T-helper 1 cell (primary cell): ENCODE measurements at places on chromosomes 5 and 9.

DNA sequence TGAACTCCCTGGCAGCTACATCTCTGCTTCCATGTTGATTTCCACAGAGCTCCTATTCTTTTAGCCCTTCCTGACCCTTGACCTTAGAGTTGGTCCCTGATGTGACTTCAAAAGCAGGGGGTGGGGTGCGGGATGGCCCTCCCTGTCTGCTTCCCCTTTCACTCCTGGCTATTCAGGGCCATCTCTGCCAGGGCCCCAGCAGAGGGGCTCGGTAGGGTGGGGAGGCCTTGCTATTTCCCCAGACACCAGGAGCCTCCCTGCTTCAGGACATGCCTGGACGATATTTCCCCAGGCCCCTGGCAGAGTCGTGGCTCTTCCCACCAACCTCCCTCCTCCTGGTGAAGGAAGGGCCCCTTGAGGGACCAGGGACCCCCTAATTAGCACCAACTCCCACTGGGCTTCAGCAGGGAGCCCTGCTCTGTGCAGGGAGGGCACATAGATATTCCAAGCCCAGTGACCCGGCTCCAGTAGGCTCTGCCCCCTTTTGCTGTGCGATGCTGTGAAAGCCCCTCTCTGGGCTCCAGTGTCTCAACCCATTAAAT is 17.3 kb downstream of the CORO2A start:
- DNase-seq, result no peak

DNA sequence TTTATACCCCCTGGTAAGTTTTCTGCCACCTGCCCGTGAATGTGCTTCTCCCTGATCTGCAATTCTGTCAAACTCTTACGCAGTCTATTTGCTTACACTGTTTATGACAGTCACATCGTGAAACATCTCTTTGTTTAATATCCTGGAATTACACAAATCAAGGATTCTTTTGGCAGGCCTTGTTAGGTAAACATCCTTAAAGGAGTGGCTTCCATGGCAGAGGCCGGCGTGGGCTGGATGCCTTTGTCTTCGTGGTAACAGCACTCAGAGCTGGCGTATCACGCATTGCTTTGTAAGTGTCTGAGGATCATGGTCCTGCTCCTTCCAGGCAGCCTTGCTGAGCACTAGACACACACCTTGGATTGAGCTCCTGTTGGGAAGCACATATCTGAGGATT is 145.7 kb downstream of the IRX1 start:
- no peak for DNase-seq

DNA sequence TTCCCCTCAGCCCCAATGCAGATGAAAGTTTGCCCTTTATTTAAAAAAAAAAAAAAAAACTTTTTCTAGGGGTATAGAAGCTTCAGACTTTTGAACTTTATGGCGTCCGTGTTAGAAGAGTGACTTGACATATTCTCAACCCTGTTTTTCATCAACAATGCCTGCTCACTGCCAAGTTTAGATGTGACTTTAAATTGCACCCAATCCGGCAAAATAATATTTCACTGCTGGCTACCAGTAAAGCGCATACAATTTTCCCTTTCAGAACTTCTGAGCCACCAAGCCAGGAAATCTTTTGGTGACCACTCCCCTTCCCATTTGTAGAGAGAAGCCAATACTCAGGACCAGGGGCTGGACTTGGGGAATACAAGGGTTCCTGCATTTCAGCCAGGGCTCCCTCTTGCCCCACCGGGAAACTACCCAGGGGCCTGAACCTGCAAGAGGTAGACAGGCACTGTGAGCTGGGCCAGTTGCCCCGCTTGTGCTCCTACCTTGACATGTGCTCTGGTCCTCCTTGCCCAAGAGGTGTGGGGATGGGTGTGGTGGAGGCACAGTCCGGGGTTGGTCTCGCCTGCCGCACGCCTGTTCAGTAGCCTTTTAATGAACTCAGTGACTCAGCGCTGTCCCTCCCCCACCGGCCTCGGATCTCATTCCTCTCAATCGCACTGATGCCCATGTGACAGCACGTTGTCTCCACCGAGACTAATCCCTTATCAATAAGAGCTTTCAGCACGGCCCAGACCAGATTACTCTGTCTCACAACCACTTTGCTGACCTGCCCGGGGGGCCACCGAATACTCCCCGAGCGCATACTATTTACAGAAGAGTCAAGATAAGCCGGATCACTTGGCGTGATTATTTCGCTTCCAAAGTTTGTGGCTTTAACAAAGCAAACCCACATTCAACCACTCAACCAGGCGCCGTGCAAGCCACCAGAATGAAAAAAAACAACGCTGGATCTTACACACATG is 226.4 kb downstream of the DCP2 start:
- DNase-seq, result no peak

- no peak for DNase-seq
Observed at GRCh38 chr9:38083858-38084555, 15.0 kb upstream of the SHB start.

DNA sequence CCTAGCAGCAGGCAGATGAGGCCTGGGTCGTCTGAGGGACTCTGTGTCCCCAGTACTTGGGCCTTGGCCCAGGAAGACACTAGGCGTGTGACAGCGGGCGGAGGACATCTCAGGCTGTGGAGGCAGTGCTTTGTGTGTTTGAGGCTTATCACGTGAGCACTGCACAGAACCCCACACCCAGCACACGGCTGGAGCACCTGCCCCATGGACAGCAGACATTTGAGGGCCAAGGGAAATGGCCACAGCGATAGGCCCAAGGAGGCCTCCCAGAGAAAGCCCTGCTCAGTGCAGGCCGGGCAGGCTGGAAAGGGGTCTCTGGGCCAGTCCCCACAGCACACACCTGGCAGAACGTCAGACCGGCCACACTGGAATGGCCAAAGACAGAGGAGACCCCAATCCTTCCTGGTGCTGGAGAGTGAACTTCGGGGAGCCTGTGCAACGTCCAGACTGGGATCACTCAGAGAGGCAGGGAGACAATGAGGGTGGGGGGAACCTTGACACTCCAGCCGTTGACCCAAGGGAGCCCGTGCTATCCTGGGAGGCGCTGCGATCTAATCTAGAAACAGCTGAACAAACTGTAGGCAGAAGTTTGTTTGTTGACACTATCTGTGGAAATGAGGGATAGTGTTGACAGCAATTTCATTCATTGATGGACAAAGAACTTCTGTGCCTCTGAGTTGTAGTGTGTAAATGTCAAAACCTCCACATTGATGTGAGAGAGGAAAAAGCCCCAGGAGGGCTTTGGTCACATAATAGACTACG is 19.6 kb upstream of the FLT4 start:
- no peak for DNase-seq

- DNase-seq, result no peak
Observed at GRCh38 chr5:178589180-178590140, 733 bp downstream of the COL23A1 start.

GRCh38 chr5:146345578-146346366 is 7.1 kb downstream of the POU4F3 start:
- no peak for DNase-seq

DNA sequence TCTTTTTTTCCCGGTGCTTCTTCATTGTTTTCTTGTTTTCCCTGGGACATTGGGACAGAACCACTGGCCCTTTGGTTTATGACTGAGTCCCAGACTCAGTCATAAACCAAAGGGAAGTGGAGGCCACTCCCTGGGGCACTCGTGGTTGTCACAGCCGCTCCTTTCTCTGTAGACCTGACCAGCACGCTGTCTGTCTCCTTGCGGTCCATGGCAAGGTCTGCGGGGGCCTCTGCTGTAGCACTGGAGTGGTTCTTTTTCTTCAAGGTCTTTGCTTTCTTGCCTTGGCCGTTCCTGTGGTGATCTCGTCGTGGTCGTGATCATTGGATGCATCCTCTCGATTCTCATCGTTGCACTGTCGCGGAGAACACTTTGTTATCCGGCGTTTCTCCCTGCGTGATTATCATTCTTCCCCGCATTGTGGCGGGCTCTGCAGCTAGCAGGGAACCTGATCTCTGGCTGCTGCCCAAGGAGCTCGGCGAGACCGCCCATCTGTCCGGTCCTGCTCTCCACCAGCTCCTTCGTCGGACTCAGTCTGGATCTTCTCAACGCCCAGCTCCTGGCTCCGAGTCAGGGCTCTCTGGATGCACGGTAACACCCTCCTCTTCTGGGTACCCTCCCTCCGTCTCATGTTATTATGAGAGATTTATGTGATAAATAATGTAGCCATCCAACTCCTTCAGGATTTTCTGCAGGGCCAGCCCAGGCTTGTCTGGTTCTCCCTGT is 43.5 kb upstream of the MPDZ start:
- DNase-seq, result no peak

GRCh38 chr5:96459313-96460121 is 26.5 kb upstream of the PCSK1 start:
- no peak for DNase-seq

- no peak for DNase-seq
Observed at GRCh38 chr5:143516249-143516648, 112.8 kb upstream of the NR3C1 start.

DNA sequence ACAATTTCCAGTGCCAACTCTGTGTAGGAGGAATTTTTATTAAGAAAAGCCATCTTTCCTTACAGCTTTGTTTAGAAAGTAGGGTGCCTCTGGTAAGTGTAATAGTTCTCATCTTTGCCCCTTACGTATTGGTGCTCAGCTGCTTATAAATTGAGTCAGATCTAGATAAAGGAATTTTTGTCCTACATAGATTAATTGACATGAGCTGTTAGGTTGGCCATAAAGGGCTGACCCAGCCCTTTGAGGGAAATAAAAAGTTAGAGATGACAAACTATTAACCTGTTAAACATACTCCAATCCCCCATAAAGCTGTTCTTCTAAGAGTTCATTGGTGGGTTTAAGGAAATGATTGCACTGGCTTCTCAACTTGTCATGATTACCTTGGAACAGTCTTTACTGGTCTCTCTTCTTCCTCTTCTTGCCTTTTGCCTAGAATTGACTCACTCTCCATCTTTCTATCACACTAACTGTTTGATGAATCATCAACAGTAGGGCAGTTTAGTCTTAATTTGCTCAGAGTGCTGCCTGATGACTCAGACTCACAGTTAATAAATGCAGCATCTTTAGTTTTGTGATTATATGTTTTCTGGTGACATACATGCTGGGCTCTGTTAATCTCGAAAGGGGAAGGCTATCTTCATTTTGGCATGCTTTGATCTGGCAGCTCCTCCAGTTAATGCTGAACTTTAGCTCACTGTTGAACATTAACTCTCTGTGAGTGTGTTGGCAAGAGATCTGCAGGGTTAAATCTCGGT is 51.7 kb downstream of the ARHGAP26 start:
- DNase-seq, result no peak

DNA sequence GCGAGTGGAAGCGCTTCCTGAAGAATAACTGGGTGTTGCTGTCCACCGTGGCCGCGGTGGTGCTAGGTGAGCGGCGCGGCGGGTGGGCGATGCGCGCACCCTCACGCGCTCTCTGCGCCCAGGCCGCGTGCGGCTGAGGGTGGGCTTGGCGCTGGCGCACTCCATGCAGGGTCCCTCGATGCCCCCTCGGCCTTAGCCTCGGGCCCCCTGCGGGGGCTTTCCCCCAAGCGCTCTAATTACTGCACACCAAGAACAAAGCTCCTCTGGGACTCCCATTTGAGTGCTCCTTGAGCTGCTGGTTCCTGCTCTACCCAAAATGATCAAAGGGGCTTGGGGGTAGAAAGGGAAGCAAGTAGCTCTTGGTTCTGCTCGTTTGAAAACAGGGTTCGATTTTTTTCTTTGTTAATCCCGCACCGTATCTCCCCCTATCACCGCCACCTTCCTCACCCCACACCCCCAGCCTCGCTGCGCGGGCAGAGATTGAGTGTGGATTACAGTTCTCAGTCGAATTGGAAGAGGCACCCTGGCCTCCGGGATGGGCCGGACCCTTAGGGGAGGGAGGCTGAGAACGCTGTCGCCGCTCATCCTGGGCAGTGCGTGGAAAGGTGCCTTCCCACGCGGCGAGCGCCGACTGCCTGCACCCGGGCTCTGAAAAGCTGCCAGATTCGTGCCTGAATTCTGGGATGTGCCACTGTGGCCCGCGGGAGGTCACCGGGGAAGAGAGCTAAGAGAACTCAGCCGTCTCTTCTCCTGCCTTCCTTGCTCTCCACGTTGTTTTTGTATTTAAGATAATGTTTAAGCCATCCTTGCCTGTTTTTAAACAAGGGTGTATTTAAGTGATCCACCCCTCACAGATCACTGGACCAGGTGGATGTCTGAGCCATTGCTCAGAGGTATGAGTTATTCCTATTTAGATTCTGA is 697 bp downstream of the SLC1A1 start:
- no peak for DNase-seq

- DNase-seq, result no peak
Observed at GRCh38 chr5:149802008-149802680, 72.0 kb downstream of the PPARGC1B start.

DNA sequence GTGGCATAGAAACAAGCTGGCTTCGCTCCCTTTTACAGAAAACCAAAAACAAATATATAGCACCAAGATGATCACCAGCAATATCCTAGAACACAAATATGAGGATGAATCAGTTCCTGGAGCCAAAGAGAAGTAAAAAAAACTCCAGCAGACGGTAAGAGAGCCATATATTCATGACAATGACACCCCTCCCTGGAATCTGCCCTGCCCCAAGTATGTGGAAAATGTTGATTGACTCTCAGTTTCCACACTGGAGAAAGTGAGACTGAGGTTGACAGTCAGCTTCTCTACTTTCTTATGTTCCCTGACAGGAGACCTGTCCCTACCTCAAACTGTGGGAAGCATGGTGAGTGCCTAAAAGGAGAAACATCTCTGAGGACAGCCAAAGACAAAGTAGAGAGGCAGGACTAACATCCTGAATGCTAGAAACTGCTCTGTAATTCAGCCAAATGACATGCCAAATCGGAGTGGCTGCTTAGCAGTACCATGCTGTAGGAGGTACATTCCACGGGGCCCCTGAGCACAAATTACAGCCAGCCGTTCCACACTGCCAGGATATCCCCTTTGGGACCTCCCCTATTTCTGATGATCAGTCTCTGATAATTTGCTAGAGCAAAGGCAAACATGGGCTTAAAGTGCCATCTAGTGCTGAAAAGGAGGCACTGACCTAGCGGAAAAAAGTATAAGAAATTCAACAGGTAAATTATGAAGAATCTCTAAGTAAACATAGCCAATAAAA is 424.0 kb upstream of the RGMB start:
- DNase-seq, result no peak

DNA sequence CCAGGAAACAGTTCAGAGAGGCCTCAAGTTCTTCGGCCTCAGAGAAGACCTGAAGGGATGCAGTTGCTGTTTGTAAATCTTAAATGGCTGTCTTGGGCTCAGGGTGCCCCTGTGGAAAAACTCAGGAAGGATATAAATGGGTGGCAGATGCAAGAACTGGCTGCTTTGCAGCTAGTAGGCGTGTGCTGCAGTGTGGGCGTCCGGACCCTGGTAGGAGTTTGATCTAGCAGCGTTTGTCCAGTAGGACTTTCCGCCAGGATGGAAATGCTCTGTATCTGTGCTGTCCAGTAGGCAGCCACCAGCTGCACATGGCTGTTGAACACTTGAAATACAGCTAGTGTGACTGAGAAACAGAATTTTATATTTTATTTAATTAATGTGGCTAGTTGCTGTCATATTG is 7.7 kb downstream of the CDX1 start:
- no peak for DNase-seq

DNA sequence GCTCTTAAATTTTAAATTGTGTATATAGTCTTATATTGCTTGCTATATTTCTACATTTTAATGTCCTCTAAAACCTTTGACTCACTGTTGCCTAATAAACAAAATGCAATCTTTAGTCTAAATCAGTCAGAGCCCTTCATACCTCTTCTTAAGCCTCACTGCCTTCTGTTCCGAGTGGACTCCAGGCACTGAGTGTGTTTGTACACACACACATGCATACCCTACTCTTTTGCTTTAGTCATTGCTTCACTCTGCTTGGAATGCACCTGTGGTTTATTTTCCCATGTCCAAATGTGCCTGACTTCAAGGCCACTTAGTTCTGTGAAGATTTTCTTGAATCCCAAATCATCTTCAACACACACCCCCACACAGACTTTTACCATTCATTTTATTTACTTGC is 60.9 kb downstream of the SLC12A2 start:
- DNase-seq, result no peak
